D341Med (cell line): ENCODE measurements at places on chromosomes 4 and X.

- peak; percentile 52 for DNase-seq
These were observed 111.3 kb upstream of the PAQR3 start for GRCh38 chr4:79050541-79050880.

- DNase-seq: no peak
These were observed 10.4 kb upstream of the NUDT6 start for GRCh38 chr4:122932763-122933162.

DNA sequence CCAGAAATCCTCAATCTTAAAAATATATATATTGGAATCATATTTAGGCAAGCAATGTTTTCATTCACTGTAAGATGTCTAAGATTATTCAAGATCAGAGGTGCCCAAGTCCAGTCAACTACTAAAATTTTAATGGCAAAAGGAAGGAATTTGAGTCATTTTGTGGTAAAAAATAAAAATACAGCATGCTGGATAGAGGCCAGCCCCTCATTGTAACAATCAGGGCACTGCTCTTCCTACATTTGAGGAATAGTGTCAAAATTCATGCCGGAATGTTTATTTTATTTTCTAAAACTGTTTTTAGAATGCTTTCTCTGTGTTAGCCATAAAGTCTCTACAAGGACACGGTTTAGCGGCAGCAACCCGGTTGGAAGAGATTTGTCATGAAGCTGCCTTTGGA is 49.9 kb upstream of the SRD5A3 start:
- DNase-seq: no peak

- DNase-seq: no peak
These were observed 20.7 kb downstream of the AR start for GRCh38 chrX:67564475-67564874.

DNA sequence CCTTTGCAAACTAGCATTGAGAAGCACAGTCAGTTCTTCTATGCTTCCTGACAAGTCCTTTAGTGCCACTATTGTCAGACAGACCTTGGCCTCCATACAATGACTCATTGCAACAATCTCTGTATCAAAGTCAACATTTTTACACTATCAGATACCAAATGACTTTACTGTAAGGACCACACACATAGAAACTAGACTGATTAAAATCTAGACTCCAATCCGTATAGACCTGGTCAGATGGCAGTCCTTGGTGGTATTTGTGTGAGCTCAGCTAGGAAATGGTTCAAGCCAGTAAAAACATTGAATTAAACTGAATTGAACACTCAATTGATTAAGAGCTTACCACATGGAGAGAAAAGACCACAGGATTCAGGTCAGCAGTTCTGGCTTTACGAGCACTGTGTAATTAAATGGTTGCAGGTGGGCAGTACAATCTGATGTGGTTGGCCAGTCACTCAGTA is 549.8 kb upstream of the LCORL start:
- no peak for DNase-seq
